ENCODE measurements at places on chromosomes 6 and 20. TPM values are rescaled to one million over a fixed set of nuclear protein-coding genes. Genes with fewer than 3 reads are reported as not detected.

The SLC44A4 gene
- total RNA-seq = not detected

The PIGU gene
- total RNA-seq = 6.4 TPM

The APOM gene
- 1.0 TPM for total RNA-seq

The PACSIN1 gene
- not detected for total RNA-seq

The CRYBG1 gene
- 2.1 TPM for total RNA-seq

The SLC16A10 gene
- total RNA-seq = not detected

The HINT3 gene
- total RNA-seq = 28.8 TPM

The FRK gene
- total RNA-seq = 0.33 TPM

The CLIC1 gene
- 439 TPM for total RNA-seq

The FAM184A gene
- total RNA-seq = 1.7 TPM

The RAET1L gene
- total RNA-seq = not detected

The TOX2 gene
- total RNA-seq = 4.4 TPM

The MACROD2 gene
- total RNA-seq = 1.0 TPM

The INSM1 gene
- total RNA-seq = not detected

The KCNG1 gene
- total RNA-seq = 26.5 TPM

The PRL gene
- total RNA-seq = not detected

All from fibroblast of lung (primary cell).